ENCODE measurements at places on chromosomes 2 and 18. TPM values are rescaled to one million over a fixed set of nuclear protein-coding genes. Genes with fewer than 3 reads are reported as not detected.

LYPD1 gene
- 79.0 TPM for polyA plus RNA-seq

POTEI gene
- 0.13 TPM for polyA plus RNA-seq

EFEMP1 gene
- polyA plus RNA-seq: 88.6 TPM

CHRNG gene
- polyA plus RNA-seq: 0.52 TPM

ALK gene
- 0.32 TPM for polyA plus RNA-seq

SFTPB gene
- polyA plus RNA-seq: 0.13 TPM

PJVK gene
- polyA plus RNA-seq: 18.0 TPM

GLB1L gene
- polyA plus RNA-seq: 16.5 TPM

PLA2R1 gene
- polyA plus RNA-seq: 90.3 TPM

SLC16A14 gene
- polyA plus RNA-seq: 7.5 TPM

CFC1B gene
- not detected for polyA plus RNA-seq

ANKRD30B gene
- 0.13 TPM for polyA plus RNA-seq

PRKAG3 gene
- polyA plus RNA-seq: not detected
